A172 (cell line): ENCODE measurements at places on chromosomes 7 and 10. TPM values are rescaled to one million over a fixed set of nuclear protein-coding genes. Genes with fewer than 3 reads are reported as not detected.

GRCh38 chr10:86635402-86635801 is 18.9 kb upstream of the OPN4 start:
- peak; percentile 79 for DNase-seq

GRCh38 chr7:142133731-142134148 is 22.2 kb downstream of the MGAM2 start:
- DNase-seq: no peak

The ELN gene
- 0.41 and 0.50 TPM in 2 replicates for total RNA-seq

DNA sequence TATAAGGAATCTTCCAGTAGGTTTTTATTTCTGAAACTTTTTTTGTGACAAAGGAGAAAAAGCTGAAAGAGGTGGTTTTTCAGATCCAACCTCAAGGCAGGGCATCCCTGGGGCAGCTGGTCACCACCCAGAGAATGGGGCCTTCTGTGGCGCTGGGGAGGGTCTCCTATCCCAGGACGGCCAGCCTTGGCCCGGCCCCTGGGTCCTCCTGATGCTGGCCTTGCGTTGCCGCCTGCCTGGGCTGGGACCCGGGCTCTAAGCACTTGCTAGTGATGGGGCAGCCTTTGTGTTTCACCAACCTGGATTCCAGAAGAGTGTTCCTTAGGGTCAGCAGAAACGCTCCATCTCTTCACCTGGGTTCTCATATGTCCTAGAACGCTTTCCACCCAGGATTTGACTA is 16.3 kb downstream of the SHH start:
- no peak for DNase-seq

DNA sequence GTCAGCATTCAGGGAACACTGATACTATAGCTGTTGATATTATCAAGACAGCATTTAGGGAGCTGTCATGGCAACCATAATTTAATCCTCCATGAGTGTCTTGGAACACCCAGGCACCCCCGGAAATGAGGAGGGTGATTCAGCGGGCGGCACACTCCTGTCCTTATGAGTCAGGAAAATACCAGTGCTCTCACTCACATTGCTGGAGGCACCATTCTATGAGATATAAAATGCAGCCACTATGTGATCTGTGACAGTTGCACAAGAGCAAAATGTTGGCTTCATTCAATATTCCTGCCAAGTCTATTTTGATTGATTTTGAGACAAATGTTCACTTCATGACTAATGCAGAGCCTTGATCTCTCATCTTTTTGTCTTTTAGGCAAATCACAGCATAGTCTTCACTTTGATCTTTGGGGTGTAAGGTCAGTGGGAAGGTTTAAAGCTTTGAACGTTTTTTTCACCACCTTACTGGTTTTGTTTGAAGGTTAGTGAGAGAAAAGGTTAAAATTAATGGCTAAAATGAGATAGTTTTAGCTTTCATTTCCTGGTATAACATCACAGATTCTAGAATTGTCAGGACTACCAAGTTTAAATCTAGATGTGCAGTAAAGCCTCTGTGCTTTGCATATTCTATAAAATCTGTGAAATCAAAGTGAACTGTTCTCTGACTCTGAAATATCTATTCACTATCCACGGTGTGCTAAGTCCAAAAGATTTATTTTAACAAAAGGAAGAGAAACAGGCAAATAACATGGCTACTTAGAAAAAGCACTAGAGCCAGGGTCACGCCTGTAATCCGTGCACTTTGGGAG is 12.4 kb upstream of the ARHGAP12 start:
- peak; percentile 99 for DNase-seq

GRCh38 chr7:749140-749551 is 22.1 kb upstream of the PRKAR1B start:
- no peak for DNase-seq

The CTAGE8 gene
- total RNA-seq: not detected in 2 replicates

The ETV1 gene
- total RNA-seq: 5.2 and 9.8 TPM in 2 replicates

GRCh38 chr7:134696261-134696660 is 49.6 kb downstream of the BPGM start:
- DNase-seq: no peak

DNA sequence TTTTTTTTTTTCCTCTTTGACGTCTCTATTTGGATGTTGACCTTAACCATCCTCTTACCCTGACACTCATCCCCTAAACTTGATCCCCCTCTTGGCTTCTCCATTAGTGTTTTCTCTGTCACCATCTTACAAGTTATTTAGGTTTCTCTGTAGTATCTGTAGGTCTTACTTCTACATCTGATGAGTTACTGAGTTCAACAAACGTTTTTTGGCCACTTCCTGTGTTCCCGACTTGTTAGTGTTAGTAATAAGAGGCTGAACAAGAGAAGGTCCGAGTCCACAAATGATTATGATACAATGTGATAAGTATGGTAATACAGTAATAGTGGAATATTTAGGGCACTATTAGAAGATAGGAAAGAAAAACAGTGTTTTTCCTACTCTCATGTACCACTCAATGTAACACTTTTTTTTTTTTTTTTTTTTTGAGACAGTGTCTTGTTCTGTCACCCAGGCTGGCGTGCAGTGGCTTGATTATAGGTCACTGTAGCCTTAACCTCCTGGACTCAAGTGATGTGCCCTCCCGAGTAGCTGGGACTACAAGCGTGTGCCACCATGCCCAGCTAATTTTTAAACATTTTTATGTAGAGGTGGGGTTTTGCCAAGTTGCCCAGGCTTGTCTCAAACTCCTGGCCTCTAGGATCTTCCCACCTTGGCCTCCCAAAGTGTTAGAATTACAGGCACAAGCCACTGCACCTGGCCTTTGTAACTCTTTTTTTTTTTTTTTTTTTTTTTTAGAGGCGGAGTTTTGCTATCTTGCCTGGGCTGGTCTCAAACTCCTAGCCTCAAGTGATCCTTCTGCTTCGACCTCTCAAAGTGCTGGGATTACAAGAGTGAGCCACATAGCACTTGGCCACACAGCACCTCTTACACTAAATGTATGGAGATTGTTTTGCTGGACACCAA is 12.5 kb downstream of the CCSER2 start:
- DNase-seq: no peak

DNA sequence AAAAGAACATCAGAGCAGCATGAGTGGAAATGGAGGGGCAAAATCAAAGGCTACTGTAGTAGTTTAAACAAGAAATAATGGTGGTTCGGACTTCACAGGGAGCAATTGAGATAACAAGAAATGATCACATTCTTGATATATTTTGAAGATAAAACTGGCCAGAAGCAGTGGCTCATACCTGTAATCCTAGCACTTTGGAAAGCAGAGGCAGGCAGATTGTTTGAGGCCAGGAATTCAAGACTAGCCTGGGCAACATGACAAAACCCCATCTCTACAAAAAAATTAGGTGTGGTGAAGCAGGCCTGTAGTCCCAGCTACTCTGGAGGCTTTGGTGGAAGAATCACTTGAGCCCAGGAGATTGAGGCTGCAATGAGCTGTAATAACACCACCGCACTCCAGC is 22.9 kb downstream of the EEF1AKMT2 start:
- DNase-seq: no peak

GRCh38 chr10:27558612-27559020 is 54.5 kb downstream of the RAB18 start:
- DNase-seq: peak; percentile 73

The FBXL15 gene
- 14.6 and 20.0 TPM in 2 replicates for total RNA-seq

The AMZ1 gene
- 0.07 and 0.28 TPM in 2 replicates for total RNA-seq

DNA sequence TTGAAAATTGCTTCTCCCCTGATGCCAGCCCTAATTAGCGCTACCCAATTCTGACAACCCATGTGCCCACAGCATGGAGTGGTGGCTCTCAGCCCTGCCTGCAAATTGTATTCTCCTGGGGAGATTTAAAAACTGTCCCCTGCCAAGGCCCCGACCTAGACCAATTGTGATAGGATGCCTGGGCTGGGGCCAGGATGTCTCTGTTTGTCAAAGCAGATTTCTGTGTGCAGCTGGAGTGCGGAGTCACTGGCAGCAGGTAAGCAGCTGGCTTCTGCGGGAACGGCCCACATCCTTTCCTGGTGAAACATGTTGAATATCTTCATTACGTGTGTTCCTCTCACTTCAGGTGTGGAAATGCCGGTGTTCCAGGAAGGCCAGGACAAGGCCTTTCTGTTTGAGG is 238.6 kb downstream of the WDR37 start:
- DNase-seq: no peak

The PON3 gene
- not detected in 2 replicates for total RNA-seq

- DNase-seq: no peak
Measured at GRCh38 chr7:66013938-66014337, 31.9 kb upstream of the GUSB start.

The CTAGE4 gene
- not detected in 2 replicates for total RNA-seq

The CREB5 gene
- 1.4 and 3.2 TPM in 2 replicates for total RNA-seq

DNA sequence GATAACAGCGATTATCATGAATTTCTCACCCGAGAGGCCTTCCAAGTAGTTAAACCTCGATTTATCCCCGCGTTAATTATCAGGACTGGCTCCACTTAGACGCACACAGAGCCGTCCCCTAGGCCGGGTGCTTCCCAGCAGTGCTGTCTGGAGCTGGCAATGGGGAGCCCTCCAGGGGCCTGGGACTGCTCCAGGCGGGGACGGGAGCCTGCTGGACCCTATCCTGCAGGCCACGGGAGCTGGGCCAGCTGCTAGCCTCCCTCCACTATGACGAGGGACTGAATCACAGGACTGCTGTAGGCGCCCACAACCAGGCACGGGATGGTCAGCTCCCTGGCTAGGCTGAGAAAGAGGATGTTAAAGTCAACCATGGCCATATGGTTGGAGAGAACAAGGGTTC is 229.1 kb downstream of the ELFN1 start:
- peak; percentile 44 for DNase-seq

The OPALIN gene
- not detected in 2 replicates for total RNA-seq

GRCh38 chr7:79320741-79321473 is 132.6 kb downstream of the MAGI2 start:
- DNase-seq: no peak

The TUBB8 gene
- not detected in 2 replicates for total RNA-seq

The NUTM2E gene
- total RNA-seq: 0.07 TPM in 1 of 2 replicates, not detected in the other

GRCh38 chr7:93337052-93337451 is 104.9 kb downstream of the VPS50 start:
- no peak for DNase-seq

DNA sequence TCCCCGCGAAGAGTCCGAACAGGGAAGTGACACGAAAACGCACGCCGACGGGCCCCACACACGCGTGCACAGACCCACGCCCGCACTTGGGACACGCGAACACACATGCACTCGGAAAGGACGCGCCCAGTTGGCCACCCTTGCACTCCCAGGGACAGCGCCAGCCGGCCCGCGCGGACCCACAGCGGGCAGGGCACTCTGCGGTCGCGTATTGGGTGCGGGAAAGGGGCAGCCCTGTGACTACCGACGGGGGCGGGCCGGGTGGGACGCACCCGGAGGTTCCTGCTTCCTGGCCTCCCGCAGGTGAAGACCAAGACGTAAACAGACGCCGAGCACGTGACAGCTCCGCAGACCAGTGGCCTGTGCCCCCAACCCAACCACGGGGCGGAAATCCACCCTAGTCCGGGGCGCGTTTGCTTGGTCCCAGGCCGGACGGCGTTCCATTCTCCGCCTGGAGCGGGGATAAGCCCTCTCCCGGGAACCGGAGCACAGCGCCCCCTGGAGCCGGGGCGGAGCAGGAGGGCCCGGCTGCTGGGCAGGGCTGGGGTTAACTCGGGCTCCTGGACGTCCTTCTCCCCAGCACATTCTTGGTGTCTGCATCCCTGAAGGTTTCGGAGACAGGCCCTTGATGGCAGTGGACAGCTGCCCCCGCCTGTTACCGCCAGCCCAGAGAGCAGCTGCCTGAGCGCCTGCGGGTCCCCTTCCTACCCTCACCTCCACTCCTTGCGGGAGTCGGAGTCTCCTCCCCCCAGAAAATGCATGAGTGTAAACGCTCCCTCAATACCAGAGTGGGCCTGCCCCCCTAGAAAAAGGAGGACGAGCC is 2.0 kb upstream of the LZTS2 start:
- peak; percentile 72 for DNase-seq

DNA sequence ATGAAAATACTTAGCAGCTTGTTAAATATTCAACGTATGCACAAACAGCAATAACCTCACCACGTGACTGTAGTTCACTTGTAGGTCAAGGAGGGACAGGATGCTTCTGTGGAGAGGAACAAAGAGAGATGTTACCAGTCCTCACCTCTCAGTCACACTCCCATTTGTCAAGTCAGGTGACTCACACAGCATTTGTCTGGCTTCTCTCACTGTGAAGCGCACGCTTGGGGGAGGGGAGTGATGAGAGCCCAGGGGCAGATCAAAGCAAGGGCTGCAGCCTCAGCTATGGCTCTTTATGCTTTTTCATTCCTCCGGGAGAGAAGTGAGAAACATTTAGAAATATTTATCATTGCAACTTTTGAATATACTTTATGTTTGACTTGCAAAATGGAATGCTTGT is 2.9 kb upstream of the RBM20 start:
- DNase-seq: peak; percentile 78

The CRPPA gene
- 0.16 and 0.26 TPM in 2 replicates for total RNA-seq

The GBX1 gene
- 0.41 TPM in 1 of 2 replicates, not detected in the other for total RNA-seq

The HTR5A gene
- total RNA-seq: not detected in 2 replicates

GRCh38 chr7:19989906-19990305 is 216.5 kb upstream of the TMEM196 start:
- no peak for DNase-seq

The SKIDA1 gene
- 0.53 and 2.4 TPM in 2 replicates for total RNA-seq

The GPR26 gene
- total RNA-seq: not detected in 2 replicates

DNA sequence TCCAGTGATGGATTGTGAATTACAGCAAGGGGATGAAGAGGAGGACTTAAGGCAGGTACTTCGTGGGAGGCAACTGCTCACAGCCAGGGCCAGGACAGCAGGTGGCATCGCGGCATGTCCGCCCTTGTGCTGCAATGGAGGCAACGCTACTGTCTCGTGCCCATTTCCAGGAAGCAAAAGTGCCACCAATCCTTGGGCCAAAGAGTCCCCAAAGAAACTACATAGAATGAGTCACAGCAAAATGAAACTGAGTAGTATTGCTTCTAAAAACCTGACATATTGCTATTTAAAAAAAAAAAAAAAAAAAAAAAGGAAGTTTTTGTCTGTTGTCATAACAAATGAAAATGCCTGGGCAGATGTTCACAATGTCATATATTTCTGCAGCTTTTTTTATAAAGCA is 46.6 kb downstream of the RSU1 start:
- no peak for DNase-seq

DNA sequence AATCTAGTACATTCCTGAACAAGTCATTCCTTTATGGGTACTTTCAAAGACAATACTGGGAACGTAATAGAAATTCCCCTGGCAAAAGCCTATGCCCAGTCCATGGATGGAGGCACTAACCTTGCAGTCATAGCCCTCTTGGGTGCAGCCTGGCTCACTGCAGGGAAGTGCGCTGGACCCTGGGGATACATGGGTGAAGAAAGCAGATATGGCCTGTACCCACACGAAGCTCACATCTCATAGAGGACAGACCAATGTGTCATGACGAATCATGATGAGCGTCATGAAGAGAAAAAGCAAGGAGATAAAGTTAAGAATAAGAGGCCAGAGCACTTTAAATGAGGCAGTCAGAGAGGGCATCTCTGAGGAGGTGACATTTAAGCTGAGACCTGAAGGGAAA is 11.8 kb downstream of the PRLHR start:
- no peak for DNase-seq

DNA sequence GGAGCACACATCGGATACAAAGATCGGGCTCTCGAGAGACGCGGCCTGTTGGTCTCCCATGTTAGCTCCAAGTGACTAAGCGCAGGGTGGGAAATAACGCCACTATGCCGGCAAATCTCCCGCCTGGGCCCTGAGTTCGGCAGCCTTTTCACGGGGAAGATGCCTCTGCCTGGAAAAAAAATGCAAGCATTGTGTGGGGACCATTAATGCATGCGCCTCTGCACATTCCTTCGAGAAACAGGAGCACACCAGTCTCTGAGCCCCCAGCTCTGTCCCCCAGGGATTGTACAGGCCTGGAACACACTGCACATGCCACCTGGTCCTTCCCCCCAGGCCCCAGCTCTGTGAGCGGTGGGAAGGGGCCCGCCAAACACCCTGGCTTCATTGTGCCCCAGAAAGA is 44.1 kb downstream of the FBXW4 start:
- no peak for DNase-seq

The HOGA1 gene
- 6.3 and 7.7 TPM in 2 replicates for total RNA-seq
